ENCODE measurements at places on chromosomes 16 and 17.

GRCh38 chr17:46925185-46925868, 2.4 kb downstream of the GOSR2 start:
- DNase-seq, result no peak

DNA sequence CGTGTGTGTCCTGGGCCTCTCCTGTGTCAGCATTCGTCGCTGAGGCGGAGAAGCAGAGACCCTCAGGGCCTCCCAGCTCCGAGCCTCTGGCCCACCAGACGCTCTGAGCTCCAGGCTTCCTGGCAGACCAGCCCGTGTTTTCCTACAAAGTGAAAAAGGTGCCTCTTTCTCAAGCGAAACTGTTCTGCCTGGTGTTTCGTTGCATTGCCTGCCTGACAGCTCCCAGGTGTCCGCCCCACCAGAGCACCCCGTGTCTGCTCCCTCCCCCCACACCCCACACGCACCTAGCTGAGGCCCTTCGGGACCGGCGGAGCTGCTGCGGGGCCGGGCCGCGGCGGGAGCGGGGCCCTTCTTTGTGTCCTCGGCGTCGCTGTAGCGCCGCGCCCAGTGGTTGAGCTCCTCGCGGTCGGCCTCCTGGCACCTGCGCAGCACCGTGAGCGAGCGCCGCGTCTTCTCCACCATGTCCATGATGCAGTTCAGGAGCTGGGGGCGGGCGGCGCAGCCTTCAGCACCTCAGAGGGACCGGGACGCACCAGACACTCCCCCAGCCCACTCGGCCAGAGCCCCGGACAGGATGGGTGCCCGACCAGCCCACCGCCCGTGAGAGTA, 14.7 kb upstream of the PABPN1L start:
- DNase-seq, result no peak

DNA sequence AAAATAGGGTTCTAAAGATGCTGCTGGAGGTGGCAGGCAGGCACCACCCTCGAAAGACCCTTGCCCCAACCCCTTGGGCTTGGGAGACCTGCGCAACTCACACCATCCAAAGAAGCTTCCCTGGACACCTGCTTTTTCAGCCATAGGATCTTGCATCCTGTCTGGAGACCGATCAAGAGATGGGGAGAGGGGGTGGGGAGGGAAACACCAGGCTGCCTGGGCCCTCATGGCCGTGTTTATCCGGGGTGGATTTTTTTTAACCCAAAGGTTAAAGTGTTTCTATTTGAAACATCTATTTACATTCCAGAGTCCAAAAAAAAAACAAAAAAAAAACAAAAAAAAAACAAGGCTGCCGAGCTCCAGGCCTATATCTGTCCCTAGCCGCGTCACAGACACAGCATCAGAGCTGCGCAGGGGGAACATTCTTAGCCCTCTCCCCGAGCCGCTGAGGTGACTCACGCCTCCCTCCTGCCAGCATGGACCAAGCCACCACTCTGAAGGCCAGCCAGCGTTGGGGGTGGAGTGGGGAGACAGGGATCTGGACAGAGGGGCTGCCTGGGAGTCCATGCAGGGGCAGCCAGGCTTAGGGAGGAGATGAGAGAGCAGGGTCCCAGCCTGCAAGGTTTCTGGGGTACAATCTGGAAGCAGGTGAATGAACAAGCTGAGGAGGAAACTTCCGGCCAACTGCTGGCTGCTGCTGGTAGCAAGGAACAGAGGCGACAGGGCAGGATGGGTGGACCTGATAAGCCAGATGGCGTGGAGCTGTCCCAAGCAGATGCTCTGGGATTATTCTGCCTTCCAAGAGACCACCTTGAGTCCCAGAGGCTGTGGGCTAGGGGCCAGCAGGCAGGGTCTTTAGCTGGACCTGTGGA, 14.8 kb downstream of the HDAC5 start:
- no peak for DNase-seq

DNA sequence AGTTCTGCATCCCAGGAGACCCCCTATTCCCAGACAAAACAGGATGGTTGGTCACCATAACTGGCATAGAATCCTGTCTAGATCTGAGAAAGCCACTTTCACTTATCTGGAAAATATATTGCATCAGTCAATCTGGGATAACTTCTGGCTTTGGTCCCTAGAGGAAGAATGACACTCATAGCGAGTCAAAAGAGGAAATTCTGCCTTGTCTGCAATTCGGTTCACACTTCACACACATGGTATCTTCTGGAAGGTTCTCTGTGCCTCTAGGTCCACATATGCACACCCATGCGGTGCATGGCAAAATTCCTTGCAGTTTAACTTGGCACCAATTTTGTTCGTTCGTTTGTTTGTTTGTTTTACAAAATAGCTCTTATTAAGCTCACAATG, 49.2 kb upstream of the WSCD1 start:
- DNase-seq, result no peak

DNA sequence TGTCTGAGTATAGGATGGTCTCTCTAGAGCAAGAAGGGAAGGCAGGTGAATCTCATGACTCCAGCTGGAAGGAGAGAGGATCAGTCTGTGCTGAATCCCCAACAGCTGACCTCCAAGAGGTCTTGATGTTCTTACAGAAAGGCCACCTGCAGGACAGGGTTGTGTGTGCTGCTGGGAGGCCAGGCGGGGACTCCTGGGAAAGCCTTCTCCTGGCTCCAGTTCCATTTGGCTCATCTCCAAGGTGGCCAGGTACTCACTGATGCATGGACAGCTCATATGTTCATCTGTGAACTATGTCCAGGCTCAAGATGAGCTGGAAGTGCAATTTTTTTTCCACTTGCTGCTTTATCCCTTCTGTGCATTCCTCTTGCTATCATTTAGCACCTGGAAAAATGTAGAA, 730.2 kb upstream of the RBFOX1 start:
- DNase-seq, result no peak

DNA sequence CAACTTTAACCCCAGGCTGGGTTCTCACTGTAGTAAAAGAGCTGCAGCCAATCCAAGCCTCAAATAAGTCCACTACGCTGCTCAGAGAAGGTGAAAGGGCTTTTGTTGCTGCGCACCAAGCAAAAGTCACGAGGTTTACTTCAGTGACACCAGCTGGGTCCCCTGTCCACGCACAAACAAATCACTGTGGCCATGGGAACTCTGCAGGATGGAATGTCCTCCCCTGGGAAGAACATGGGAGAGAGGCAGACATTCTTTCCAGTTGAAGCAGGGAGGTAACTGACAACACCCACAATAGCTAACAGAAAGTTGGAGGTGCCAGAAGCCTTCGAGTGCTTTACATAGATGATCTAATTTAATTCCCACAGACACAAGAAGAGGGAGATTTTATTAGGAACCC, 181.9 kb downstream of the PMP22 start:
- DNase-seq, result no peak

- DNase-seq, result no peak
Observed at GRCh38 chr16:50267151-50267631, 840 bp downstream of the ADCY7 start.

DNA sequence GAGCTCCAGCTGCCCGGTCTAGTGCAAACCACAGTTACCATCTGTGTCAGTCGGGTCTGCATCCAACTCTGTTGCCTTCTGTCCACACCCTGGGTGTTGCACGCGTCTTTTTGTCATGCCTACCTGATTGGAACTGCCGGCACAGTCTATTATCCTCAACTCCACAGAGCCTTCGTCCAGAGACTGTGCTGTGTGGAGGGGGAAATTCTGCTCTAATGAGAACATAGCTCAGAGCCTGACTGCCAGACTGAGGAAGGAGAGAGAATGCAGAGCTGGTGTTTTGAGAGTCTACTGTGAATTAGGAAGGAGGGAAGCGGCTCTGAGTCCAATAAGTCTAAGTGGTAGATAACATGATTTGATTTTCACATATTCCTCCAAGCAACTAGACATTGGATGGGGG, 68.3 kb upstream of the GPR139 start:
- DNase-seq, result no peak

- DNase-seq, result peak; percentile 45
Observed at GRCh38 chr16:80948886-80949493, 57.7 kb downstream of the CMC2 start.

GRCh38 chr17:49959183-49959935, 9.6 kb upstream of the DLX4 start:
- no peak for DNase-seq

GRCh38 chr16:49466881-49467280, 93.3 kb downstream of the C16orf78 start:
- no peak for DNase-seq

All from HAP-1 (cell line).